NCI-H1694 (cell line): ENCODE measurements at places on chromosomes 16 and 17.

DNA sequence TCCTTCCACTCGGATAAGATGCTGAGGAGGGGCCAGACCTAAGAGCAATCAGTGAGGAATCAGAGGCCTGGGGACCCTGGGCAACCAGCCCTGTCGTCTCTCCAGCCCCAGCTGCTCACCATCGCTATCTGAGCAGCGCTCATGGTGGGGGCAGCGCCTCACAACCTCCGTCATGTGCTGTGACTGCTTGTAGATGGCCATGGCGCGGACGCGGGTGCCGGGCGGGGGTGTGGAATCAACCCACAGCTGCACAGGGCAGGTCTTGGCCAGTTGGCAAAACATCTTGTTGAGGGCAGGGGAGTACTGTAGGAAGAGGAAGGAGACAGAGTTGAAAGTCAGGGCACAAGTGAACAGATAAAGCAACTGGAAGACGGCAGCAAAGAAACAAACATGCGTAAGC lies 12.4 kb downstream of the TP53 start:
- no peak for DNase-seq

DNA sequence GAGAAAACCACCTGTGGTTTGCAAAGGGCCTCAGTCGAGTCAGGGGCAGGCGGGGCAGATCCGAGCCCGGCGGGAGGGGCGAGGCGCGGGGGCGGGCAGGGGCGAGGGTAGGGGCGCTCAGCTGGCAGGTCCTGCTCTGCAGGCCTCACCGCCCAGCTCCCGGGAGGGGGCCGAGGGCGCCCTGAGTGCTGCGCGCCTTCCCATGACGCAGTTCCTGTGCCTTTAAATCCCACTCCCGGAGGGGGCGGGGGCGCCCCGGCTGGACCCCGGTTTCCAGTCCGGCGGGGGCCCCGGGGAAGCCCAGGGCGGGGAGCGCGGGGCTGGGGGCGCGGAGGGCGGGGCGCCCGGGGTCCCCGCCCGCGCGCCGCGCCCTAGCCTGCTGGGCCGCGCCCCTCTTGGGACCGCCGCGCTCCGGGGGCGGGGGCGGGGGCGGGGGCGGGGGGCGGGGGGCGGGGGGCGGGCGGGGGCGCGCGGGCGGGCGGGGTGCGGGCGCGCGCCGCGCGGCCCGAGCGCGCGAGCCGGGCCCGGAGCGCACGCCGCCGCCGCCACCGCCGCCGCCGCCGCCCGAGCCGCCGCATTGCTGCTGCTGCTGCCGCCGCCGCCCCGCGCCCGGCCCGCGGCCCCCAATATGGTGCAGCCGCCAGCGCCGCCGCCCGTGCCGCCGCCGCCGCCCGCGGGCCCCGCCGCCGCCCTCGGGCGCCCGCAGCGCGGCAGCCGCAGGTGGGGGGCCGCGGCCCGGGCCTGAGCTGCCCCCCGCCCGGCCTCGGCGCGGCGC lies at the start of gene JPH3:
TSS of gene JPH3 (plus strand) at position 508 of the 775 bp plus-strand sequence. CDS start 639 bp downstream, outside the sequence.
- DNase-seq = no peak

DNA sequence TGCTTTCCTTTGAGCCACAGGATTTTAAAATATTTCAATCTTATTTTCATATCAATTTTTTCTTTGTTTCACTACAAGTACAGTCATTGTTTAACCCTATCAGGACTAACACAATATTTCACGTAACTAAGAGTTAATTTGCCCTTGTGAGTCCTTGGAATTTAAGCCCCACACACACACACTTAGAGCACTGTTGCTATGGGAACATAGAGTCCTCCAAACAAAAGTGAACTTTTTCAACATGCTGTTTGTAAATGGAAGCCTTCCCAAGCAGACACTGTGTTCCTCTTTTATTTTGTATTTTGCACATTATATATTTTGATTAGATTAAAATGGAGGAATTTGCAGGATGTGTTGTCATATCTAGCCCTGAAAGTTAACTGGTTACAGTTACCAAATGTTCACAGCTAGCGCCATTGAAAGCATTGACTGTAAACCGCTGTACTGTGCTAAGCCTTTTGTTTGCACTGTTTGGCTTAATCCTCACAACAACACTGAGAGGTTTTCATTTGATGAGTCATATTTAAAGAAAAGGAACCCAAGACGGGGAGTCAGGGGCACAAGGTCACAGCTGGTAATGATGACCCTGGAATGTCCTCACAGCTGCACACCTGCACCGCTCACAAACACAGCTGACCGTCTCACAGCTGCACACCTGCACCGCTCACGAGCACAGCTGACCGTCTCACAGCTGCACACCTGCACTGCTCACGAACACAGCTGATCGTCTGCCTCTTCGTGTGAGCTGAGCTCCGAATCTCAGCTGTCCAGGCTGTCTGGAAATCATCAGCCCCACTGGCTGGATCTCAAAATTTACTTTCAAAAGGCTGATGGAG lies 6.3 kb downstream of the HSBP1 start:
- DNase-seq = no peak

DNA sequence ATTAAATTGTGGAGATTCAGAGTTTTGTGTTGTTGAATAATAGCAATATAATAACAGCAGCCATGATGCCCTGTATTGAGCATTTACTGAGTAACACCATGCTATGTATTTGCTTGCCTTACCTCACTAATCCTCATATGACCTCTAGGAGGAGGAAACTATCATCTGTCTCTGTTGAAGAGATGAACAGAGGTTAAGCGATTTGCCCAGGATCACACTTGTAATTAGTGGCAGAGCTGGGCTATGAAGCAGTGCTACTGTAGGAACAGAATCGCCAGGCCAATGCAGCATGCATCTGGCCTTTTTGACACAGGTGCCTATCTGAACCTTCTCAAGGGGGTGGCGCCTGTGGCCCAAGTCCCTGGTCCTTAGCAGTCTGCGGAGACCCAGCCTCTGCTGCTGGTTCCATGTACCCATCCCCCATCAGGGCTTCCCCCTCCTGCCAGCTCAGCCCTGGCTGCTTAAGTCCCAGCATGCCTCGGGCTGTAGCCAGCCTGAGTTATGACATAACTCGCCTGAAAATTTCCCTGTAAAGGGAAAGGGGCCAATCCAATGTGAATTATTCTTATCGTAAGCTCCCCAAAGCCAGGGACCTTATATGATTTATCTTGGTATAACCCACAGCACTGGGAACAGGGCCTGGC lies 50.4 kb upstream of the HS3ST2 start:
- no peak for DNase-seq

GRCh38 chr17:3660311-3660891 lies 8.0 kb downstream of the TAX1BP3 start:
- DNase-seq = no peak

- DNase-seq = no peak
Measured at GRCh38 chr16:79192904-79193303, 407.6 kb downstream of the MAF start.

- no peak for DNase-seq
Measured at GRCh38 chr16:14043278-14043677, 27.8 kb upstream of the MRTFB start.

GRCh38 chr16:12775656-12776236 lies 27.9 kb downstream of the CPPED1 start:
- no peak for DNase-seq
